Left lobe of liver (tissue), 2 donors: ENCODE measurements at places on chromosomes 3 and 15. TPM values are rescaled to one million over a fixed set of nuclear protein-coding genes. Genes with fewer than 3 reads are reported as not detected.

Gene UROC1
- total RNA-seq, result 112 TPM

Gene ZDHHC23
- 11.7 TPM for total RNA-seq

Gene IVD
- total RNA-seq, result 229 TPM

Gene SIDT1
- 0.55 TPM for total RNA-seq

Gene TTLL13
- total RNA-seq, result 0.15 TPM

Gene MED12L
- total RNA-seq, result 0.15 TPM

Gene CCR2
- total RNA-seq, result 0.33 TPM

Gene IGSF11
- total RNA-seq, result 0.08 TPM

Gene GRIP2
- 0.40 TPM for total RNA-seq

Gene DGKG
- 1.4 TPM for total RNA-seq

Gene EFHB
- total RNA-seq, result 0.48 TPM

Gene ADCY5
- total RNA-seq, result 3.8 TPM

Gene CCDC71
- total RNA-seq, result 9.2 TPM

Gene CTXN2
- not detected for total RNA-seq

Gene AADACL2
- total RNA-seq, result not detected

Gene PATL2
- 0.58 TPM for total RNA-seq

Gene SOX14
- not detected for total RNA-seq

Gene DNAH12
- 0.20 TPM for total RNA-seq

Gene EIF4G1
- 341 TPM for total RNA-seq

Gene PPP2R3A
- total RNA-seq, result 1.5 TPM

Gene PSTPIP1
- 1.5 TPM for total RNA-seq

Gene KY
- total RNA-seq, result not detected

Gene FGF7
- 0.30 TPM for total RNA-seq

Gene GOLGA6L2
- total RNA-seq, result not detected

Gene EPHB3
- 0.65 TPM for total RNA-seq

Gene CX3CR1
- total RNA-seq, result 0.43 TPM

Gene WDR93
- total RNA-seq, result not detected

Gene STAB1
- total RNA-seq, result 71.5 TPM

Gene FEZF2
- total RNA-seq, result not detected

Gene CACNA1D
- total RNA-seq, result 8.0 TPM

Gene GNAI2
- total RNA-seq, result 115 TPM

Gene RASSF1
- 6.4 TPM for total RNA-seq

Gene ITGA11
- 0.88 TPM for total RNA-seq

Gene GXYLT2
- total RNA-seq, result 0.20 TPM

Gene LRRC2
- total RNA-seq, result 7.4 TPM

Gene HTR3E
- total RNA-seq, result not detected

Gene RTP2
- not detected for total RNA-seq

Gene PPP1R14D
- not detected for total RNA-seq

Gene CLSTN2
- 1.9 TPM for total RNA-seq

Gene DHX36
- 17.6 TPM for total RNA-seq

Gene MYD88
- 37.5 TPM for total RNA-seq

Gene FBXW12
- total RNA-seq, result not detected

Gene GRK7
- not detected for total RNA-seq
